ENCODE measurements at places on chromosomes 11 and 22. TPM values are rescaled to one million over a fixed set of nuclear protein-coding genes. Genes with fewer than 3 reads are reported as not detected.

The SLC5A1 gene
- total RNA-seq: 1.4 TPM

GRCh38 chr22:29435236-29436136 lies 2.9 kb upstream of the RFPL1 start:
- DNase-seq: no peak

DNA sequence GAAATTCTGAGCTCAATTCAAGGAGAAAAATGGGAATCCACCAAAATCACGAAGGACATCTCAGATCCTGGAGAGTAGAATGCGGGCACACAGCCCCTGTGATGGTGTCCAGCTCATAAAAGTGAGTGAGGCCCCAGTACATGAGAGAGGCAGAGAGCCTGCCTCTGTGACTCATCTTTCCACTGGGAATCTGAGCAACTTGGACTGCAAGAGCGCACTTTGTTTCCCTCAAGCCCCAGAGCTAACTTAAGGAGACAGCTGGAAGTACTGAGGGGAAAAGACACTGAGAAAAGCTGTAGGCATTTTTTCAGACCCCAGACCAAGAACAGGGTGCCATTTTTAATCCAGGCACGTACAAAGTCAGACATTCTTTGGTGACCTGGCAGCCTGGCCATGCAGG lies 273.7 kb downstream of the C11orf87 start:
- DNase-seq: no peak

GRCh38 chr22:46936378-46936903 lies 174.0 kb downstream of the TBC1D22A start:
- no peak for DNase-seq

The RAB6A gene
- 73.4 TPM for total RNA-seq

DNA sequence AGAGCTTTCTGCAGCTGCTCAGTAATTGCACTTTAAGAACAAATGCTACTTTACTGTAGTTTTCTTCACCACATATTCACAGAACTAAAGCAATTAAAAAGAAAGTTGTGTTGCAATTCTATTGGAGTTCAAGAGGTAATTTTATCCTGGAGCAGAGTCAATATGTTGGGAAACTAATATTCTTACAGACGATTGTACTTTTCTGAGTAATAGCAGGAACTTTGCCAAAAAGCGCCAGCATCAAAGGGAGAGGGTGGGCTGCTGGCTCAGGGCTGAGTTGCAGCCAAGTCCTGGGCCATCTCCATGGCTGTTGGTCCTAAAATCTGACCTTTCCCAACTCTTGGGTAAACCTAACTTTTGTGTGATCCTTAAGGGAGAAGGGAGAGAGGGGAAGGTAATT lies 73.6 kb upstream of the MYO18B start:
- peak; percentile 59 for DNase-seq

DNA sequence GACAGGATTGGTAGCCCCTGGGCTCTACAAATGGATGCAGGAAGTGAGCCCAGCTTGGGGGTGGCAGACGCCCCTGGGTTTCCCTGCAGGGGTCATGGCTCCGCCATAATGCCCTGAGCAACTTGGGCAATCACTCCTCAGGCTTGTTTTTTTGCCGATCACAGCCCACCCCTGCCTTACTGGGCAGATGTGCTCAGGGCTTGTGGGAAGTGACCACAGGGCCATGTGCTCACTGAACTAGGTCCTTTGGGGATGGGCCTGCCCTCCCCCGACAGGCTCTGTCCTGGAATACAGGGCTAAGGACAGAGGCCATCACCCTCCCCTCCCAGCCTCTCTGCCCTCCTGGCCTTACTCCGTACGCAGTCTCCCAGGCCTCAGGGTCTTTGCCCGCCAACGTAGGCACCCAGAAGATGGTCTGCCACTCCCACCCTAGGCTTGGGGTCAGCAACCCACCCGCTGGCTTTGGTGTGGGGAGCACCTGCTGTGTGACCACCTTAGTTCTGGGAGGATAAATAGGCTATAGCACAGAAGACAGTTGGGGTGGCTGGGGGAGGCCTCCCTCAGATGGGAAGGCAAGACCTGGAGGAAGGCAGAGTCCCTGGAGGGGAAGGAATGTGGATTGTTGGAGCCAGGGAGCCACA lies 3.8 kb downstream of the RPLP2 start:
- DNase-seq: no peak

- no peak for DNase-seq
Observed at GRCh38 chr22:46348099-46348695, 12.7 kb downstream of the TRMU start.

DNA sequence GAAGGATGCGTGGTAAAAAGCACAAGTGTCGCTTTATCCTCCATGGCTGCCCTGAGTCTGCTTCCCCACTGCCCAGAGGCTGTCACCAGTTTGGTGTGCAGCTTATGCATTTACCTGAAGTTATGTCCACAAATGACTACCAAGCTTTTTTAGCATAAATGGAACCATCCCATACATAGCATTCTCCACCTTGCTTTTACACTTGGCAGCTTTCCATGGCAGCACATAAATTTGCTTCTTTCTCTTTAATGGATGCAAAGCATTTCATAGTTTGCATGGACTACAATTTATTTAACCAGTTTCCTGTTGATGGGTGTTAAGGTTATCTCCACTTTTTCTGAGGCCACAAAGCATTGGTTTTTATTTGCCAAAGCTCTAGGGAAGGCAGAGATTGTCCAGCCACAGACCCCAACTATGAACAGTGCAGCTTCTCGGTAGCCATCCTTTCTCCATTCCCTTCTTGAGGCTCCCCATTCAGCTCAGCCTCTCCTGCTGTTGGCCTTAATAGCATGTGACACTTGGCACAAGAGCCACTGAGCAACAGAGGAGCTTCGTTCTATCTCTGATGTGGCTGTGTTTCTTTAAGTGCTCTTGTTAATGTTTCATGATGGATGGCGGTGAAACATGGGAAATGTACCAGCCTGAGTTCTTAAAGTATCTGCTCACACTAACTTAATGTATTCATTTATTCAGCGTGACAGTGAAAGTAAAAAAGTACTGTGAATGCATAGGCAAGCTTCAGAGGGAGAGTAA lies 59.8 kb upstream of the NAV2 start:
- no peak for DNase-seq

DNA sequence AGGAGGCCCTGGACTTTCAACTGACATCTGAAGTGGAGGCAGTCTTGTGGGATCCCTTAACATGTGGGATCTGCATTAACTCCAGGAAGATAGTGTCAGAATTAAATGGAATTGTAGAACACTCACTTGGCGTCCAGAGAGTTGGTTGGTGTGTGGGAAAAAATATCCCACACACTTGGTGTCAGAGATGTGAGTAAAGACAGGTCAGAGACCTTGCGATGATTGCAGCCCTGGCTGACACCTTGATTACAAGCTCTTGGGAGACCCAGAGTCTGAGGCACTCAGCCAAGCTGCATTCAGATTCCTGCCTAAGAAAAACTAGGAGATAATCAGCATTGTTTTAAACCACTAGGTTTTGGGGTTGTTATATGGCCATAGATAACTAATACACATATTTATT lies 7.2 kb upstream of the TPCN2 start:
- DNase-seq: no peak

The GGT1 gene
- 4.8 TPM for total RNA-seq

GRCh38 chr11:1129611-1130160 lies 28.1 kb upstream of the MUC5AC start:
- no peak for DNase-seq

Measured in umbilical cord (tissue), 2 donors.